ENCODE measurements at places on chromosomes 16 and 17.
A peak's percentile ranks its signal among the peaks of the same experiment; 100 is the strongest.

- peaks cover 50% of the 10 kb centered on the region for H3K4me1 ChIP-seq
- DNase-seq: no peak
- H3K36me3 ChIP-seq: no peaks in the 10 kb centered on the region
- no peaks in the 10 kb centered on the region for H3K27me3 ChIP-seq
- peak overlapping the region; percentile 3 for H3K4me3 ChIP-seq
- peak overlapping the region; percentile 28 for H3K27ac ChIP-seq
Measured at GRCh38 chr16:73066927-73067670, 19.2 kb upstream of the ZFHX3 start.

GRCh38 chr17:70702683-70703255 lies 533.4 kb downstream of the KCNJ2 start:
- H3K27me3 ChIP-seq: no peaks in the 10 kb centered on the region
- H3K4me1 ChIP-seq: no peaks in the 10 kb centered on the region
- H3K36me3 ChIP-seq: no peaks in the 10 kb centered on the region
- H3K27ac ChIP-seq: no peak overlapping the region

- no peaks in the 10 kb centered on the region for H3K36me3 ChIP-seq
- H3K4me3 ChIP-seq: no peak overlapping the region
- H3K4me1 ChIP-seq: peaks cover 36% of the 10 kb centered on the region
- H3K27ac ChIP-seq: peak overlapping the region; percentile 55
Measured at GRCh38 chr16:49542391-49542891, 168.8 kb downstream of the C16orf78 start.

DNA sequence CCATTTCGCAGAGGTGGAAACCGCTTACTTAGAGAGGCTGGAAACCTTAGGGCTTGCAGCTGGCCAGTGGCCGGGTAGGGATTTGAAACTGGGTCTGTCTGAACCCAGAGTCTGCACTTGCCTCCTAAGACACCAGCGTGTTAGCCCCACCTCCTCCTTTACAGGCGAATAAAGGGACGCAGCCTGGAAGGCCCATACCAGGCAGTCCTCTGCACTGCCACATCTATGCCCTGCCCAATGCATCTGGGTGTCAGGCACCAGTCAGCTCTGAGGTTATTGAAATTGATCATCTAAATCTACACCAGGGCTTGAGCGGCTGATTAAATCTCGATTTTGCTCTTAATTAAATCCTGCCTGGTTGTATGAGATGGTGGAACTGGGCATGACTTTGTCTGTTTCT lies 19.9 kb upstream of the NAGS start:
- no peaks in the 10 kb centered on the region for H3K27me3 ChIP-seq
- no peak overlapping the region for H3K27ac ChIP-seq
- no peaks in the 10 kb centered on the region for H3K36me3 ChIP-seq
- peaks cover 13% of the 10 kb centered on the region for H3K4me1 ChIP-seq

DNA sequence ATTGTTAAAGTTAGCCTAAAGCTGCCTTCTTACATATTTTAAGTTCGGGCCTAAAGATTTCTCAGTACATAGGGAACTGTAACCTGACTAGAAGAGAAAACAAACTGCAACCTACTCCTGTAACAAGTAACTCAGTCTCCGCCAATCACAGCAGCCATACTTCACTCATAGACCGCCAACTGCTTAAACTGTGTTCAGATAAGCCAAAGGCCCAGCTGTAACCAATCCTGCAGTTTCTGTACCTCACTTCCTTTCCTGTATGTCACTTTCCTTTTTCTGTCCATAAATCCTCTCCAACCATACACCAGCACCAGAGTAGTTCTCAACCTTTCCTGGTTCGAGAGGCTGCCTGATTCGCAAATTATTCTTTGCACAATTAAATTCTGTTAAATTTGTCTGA lies 41.5 kb downstream of the GLG1 start:
- no peaks in the 10 kb centered on the region for H3K36me3 ChIP-seq
- no peak for DNase-seq
- H3K4me3 ChIP-seq: no peak overlapping the region
- H3K27ac ChIP-seq: no peak overlapping the region
- H3K27me3 ChIP-seq: no peaks in the 10 kb centered on the region

DNA sequence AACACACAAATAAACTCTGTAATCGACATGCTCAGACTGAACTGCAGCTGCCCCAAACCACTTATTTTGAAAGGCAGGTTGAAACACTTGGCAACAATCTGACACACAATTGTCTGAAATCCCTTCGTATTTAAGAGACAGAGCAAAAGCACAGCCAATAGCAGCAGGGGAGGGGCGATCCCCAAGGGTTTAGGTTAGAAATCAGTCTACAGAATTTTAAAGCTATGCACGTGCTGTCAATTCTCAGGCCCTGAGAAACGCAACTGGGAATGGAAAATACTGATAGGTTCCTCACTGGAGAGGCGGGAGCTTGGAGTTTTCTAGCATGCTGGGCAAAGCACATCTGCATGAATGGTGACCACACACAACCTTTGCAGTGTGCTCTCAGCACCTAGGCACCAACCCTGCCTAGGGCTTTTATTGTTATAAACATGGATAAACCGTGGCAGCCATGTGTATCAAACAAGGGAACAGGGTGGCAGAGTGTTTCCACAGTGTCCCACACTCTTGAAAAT lies 168.0 kb downstream of the AATF start:
- peaks cover 34% of the 10 kb centered on the region for H3K36me3 ChIP-seq
- no peak for DNase-seq
- no peaks in the 10 kb centered on the region for H3K4me1 ChIP-seq
- no peak overlapping the region for H3K27ac ChIP-seq
- no peaks in the 10 kb centered on the region for H3K27me3 ChIP-seq

DNA sequence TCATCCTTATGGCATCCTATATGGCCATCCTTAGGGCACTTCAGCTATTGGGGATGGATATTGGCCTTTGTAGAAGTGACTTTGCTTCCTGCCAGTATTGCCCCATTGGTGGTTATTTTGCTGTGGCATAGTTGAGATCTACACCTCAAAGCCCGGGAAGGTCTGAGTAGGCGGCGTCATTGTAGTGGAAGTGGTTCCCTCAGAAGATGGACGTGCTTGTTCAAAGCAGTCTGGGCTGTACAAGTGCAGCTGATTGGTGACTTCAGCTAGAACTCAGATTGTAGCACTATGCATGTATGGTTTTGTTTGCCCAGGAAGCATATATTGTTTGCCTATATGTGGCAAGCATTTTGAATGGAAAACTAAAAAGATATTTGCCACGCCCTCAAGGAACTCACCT lies 83.2 kb downstream of the TMC6 start:
- H3K4me3 ChIP-seq: no peak overlapping the region
- H3K27me3 ChIP-seq: no peaks in the 10 kb centered on the region
- peaks cover 19% of the 10 kb centered on the region for H3K4me1 ChIP-seq

DNA sequence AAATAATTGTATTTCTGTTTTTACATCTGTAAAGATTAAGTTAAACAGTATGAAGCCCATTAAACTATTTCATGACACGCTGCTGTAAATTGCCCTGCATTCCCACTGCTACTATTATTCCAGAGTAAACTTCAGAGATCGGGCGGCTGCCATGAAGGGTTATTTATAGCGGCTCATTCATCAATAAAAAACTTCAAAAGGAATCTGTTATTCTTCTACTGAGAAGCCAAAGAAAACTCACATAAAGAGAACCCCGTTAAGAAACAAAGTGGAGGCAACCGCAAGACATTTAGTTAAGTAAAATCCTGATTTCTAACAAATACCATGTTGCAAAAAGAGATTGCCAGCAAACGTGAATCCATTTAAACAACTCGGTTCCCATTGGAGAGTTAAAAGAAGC lies 16.4 kb downstream of the FOXL1 start:
- DNase-seq: no peak
- H3K4me1 ChIP-seq: no peaks in the 10 kb centered on the region
- no peaks in the 10 kb centered on the region for H3K27me3 ChIP-seq
- no peaks in the 10 kb centered on the region for H3K36me3 ChIP-seq

DNA sequence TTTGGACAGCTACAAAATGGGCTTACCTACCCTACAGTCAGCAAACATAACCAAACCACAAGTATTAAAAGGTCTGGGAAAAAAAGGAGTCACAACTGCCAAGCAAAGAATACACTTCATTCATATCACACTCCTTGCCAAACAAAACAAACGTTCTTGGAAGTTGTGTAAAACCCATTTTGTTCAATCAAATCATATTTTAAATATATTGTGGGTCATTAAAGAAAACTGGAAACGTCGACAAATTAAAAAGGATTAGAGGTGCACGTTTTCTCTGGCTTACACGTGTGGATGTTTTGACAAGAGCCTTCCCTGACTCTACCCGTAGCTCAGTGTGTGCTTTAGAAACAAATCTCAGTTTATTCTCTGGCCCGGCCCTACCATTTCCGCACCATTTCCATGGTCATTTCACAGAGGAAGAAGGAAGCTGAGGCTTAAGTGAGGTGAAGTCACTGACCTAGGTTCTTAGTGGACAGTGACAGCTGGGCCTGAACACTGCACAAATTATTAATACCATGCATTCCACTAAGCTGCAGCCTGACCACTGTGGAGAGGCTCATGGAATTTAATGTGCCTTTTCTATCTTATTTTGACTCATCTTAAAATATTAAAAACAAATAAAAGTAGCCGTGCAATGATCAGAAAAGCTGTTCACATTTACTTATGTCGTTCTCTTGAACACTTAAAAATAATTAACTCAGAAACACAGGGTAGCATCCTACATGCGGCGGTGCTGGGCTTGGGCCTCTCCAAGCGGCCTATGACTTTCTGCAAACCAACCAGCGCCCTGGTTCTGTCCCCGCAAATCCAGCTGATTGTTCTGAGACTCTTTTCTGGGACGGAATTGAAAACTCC lies 968 bp downstream of the CEP112 start:
- peak overlapping the region; percentile 84 for H3K4me3 ChIP-seq
- H3K36me3 ChIP-seq: no peaks in the 10 kb centered on the region
- peak overlapping the region; percentile 82 for H3K27ac ChIP-seq
- H3K27me3 ChIP-seq: no peaks in the 10 kb centered on the region

DNA sequence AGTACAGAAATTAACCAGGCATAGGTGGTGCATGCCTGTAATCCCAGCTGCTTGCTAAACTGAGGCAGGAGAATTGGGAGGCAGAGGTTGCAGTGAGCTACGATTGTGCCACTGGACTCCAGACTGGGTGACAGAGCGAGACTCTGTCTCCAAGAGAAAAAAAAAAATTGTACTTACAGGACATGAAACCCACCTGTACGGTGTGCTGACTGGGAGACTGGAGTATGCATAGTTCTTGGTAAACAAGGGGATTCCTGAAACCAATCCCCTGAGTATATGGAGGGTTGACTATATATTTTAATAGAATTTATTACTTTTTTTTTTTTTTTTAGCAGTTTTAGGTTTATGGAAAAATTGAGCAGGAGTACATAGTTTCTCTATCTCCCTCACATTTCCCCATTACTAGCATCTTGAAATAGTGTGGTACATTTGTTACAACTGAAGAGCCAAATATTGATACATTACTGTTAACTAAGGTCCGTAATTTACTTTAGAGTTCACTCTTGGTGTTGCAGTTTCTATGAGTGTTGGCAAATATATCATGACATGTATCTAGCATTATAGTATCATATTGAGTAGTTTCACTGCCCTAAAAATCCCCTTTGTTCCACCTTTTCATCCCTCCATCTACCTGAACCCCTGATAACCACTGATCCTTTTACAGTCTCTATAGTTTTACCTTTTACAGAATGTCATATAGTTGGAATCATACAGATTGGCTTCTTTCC lies 19.3 kb downstream of the TENT4B start:
- H3K4me3 ChIP-seq: no peak overlapping the region
- no peaks in the 10 kb centered on the region for H3K27me3 ChIP-seq
- no peak for DNase-seq
- H3K36me3 ChIP-seq: no peaks in the 10 kb centered on the region
- no peak overlapping the region for H3K27ac ChIP-seq
- peaks cover 48% of the 10 kb centered on the region for H3K4me1 ChIP-seq

DNA sequence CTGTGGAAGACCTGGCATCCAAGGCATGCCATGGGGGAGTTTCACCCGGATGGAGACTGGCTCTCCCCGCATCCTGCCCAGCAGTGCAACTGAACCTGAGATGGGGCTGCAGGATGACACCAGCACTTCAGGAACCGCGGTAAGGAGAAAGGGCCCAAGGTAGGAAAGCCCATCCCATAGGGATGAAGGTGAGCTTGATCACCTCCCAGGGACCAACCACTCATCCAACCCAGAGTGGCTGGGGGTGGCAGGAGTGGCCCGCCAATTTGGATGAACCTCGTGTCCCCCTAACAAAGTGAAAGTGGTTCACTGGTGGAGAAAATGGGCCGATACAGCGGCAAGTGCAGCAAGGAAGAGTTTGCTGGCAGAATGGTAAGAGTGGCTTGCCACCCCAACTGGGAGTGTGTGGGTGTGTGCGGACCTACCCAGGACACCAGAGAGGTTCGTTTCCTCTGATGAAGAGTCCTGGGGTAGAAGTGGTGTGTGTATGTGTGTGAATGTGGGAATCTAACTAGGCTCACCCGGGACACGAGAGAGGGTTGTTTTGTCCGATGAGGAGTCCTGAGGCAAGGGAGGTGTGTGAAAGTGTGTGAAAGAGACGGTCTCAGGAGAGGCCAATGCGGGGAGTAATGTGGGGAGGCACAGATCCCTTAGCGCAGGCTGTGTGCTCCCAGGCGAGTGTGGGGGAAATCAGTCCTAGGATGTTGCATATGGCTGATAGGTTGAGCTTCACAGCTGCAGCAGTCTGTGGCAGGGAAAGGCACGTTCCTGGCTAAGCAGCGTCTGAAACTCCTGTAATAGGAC lies 22.6 kb downstream of the ACSM1 start:
- H3K36me3 ChIP-seq: no peaks in the 10 kb centered on the region
- peaks cover 42% of the 10 kb centered on the region for H3K4me1 ChIP-seq
- H3K27me3 ChIP-seq: no peaks in the 10 kb centered on the region
- peak overlapping the region; percentile 56 for H3K27ac ChIP-seq
- DNase-seq: no peak
- peak overlapping the region; percentile 48 for H3K4me3 ChIP-seq

DNA sequence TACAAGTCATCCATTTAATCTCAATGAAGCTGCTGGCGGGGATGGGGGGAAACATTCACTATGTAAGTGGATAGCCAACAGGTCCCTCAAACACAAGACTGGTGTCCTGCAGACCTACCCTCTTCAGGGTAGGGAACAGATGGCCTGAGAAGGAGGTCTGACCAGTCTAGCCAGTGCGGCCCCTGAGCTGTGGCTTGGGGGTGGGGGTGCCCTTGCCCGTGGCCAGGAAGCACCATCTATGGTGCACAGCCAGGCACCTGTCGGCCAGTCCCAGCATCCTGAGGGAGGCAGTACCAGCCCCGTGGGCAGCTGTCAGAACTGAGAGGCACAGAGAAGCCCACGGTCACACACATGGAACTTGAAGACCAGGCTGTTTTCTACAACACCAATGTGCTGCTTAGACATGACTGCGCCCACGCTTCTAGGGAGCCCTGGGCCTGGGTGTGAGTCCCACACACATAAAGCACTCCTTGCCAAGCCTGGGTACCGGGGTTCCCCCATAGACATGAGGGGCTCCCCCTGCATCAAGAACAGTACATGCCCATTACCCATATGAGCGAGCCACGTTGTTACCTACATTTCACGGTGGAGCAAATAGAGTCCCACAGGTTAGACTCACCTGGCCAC lies 40.9 kb downstream of the RMI2 start:
- no peaks in the 10 kb centered on the region for H3K27me3 ChIP-seq
- H3K36me3 ChIP-seq: no peaks in the 10 kb centered on the region
- H3K4me3 ChIP-seq: no peak overlapping the region
- DNase-seq: no peak

Measured in vagina (tissue), 2 donors.